ENCODE measurements at places on chromosomes 12 and 14.

- no peak for DNase-seq
Observed at GRCh38 chr14:38256533-38256840, 594 bp upstream of the CLEC14A start.

DNA sequence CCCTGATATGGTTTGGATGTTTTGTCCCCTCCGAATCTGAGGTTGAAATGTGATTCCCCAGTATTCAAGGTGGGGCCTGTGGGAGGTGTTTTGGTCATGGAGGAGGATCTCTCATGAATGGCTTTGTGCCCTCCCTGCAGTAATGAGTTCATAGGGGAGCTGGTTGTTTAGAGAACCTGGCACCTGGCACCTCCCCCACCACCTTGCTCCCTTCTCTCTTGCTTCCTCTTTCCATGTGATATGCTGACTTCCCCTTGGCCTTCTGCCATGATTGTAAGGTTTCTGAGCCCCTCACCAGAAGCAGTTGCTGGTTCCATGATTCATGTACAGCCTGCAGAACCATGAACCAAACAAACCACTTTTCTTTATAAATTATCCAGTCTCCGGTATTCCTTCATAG, 32.6 kb downstream of the CD163L1 start:
- no peak for DNase-seq

DNA sequence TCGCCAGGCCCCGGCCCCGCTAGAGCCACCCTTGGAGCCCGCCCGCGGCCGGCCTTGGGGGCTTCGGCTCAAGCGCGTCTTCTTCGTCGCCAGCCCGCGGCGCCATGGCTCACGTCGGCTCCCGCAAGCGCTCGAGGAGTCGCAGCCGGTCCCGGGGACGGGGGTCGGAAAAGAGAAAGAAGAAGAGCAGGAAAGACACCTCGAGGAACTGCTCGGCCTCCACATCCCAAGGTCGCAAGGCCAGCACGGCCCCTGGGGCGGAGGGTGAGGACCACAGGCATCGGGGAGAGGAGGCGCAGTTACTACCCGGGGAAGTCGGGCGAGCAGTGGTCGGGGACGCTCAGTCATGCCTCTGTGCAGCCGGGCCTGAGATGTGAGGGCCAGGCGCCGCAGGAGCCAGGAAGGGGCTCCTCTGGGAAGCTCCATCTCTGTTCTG, 573 bp downstream of the ARL6IP4 start:
- no peak for DNase-seq

DNA sequence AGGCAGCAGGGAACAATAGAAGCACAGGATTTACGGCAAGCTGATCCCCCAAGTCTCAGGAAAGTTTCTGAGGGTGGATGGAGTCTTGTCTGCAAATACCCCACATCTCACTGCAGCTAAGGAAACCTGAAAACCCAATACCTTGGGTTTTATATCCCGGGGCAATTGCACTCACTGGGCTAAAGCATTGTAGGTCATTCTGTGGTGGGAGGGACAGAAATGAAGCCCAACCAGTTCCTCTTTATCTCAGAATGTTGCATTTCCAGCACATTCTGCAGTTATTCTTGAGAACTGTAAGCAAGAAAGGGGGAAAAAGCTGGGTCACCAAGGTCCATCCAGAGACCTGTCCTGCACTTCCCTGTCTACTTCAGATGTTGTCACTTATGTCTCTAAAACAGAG, 39.8 kb downstream of the C12orf42 start:
- no peak for DNase-seq
